Activated T-cell treated with anti-CD3 and anti-CD28 coated beads for 24 hours (primary cell): ENCODE measurements at places on chromosomes 13 and 19.

DNA sequence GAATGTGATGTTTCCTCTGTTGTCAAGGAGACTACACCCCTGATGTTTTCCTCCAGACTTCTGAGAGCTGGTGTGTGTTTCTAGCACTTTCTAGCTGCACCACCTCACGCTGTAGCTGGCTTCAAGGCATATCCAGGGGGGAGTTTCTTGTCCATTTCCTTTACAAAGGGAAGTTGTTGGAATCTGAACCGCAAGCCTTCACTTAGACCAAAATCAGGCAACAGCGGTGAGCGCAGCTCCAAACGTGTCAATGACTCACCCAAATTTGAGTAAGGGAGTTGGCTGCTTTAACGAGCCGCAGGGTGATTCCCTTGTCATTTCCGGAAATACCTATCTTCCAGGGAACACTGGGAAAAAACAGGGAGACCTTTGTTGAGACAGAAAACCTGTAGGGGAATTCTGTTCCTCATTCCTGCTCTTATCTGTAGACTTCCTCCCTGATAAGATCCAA lies 2.5 kb downstream of the LDLR start:
- DNase-seq: no peak

- no peak for DNase-seq
Measured at GRCh38 chr13:44354884-44355283, 18.7 kb upstream of the SERP2 start.

- DNase-seq: no peak
Measured at GRCh38 chr13:25085125-25085742, 10.7 kb upstream of the PABPC3 start.

- no peak for DNase-seq
Measured at GRCh38 chr13:51938454-51938853, 72.8 kb downstream of the ATP7B start.

GRCh38 chr19:56692206-56692895 lies 20.8 kb upstream of the ZNF835 start:
- no peak for DNase-seq

DNA sequence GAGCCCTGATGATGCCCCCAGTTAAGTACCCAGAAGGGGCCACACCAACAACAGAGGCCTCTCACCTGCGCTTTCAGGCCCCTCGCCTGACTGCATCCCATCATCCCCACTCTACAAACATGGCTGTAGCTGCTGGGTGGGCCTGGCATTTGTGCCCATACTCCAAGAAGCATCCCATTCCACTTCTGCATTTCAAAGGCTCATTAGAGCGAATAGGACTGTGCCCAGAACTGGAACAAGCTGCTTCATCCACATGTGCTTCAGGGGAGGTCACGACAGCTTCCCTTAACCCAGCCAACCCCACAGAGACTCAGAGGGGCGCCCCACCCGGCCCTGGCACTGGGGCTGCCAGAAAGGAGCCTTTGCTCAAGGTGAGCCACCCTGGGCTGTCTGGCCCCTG lies 156.9 kb downstream of the SIPA1L3 start:
- DNase-seq: no peak
